ENCODE measurements at places on chromosomes 16 and 17. TPM values are rescaled to one million over a fixed set of nuclear protein-coding genes. Genes with fewer than 3 reads are reported as not detected.
A peak's percentile ranks its signal among the peaks of the same experiment; 100 is the strongest.

DLX3 gene
- not detected for total RNA-seq

CHRNE gene
- total RNA-seq, result 0.45 TPM

ABI3 gene
- total RNA-seq, result 19.8 TPM

SOCS1 gene
- 152 TPM for total RNA-seq

FBXO39 gene
- total RNA-seq, result not detected

HSD17B2 gene
- total RNA-seq, result not detected

NXN gene
- total RNA-seq, result 0.31 TPM

DNA sequence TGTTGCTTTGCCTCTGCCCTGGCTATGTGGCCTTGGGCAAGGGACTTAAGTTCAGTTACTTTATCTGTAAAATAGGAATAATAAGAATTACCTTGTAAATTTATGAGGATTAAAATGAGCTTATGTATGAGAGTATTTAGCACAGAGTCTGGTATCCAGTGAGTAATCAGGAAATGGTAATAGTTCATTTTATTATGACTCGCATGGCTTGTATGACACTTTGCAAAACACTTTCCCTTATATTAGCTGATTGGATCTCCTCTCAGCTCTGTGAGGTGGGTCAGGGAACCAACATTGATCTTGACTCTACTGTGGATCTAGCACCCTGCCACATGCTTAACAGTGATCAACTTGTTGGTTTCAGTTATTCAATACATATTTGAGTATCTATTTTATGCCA, 8.3 kb upstream of the CDH3 start:
- H3K4me1 ChIP-seq, result peaks cover 4% of the 10 kb centered on the region
- H3K27ac ChIP-seq, result no peak overlapping the region
- H3K27me3 ChIP-seq, result peaks cover 7% of the 10 kb centered on the region
- no peaks in the 10 kb centered on the region for H3K36me3 ChIP-seq
- DNase-seq, result no peak

GRCh38 chr17:1686086-1686485, 1.4 kb upstream of the PRPF8 start:
- DNase-seq, result no peak
- no peaks in the 10 kb centered on the region for H3K27me3 ChIP-seq
- H3K36me3 ChIP-seq, result peaks cover 30% of the 10 kb centered on the region
- no peak overlapping the region for H3K27ac ChIP-seq

GRCh38 chr17:6551356-6551755, 5.0 kb downstream of the PITPNM3 start:
- H3K27ac ChIP-seq, result no peak overlapping the region
- peaks cover 24% of the 10 kb centered on the region for H3K27me3 ChIP-seq
- H3K36me3 ChIP-seq, result no peaks in the 10 kb centered on the region
- DNase-seq, result no peak

DNA sequence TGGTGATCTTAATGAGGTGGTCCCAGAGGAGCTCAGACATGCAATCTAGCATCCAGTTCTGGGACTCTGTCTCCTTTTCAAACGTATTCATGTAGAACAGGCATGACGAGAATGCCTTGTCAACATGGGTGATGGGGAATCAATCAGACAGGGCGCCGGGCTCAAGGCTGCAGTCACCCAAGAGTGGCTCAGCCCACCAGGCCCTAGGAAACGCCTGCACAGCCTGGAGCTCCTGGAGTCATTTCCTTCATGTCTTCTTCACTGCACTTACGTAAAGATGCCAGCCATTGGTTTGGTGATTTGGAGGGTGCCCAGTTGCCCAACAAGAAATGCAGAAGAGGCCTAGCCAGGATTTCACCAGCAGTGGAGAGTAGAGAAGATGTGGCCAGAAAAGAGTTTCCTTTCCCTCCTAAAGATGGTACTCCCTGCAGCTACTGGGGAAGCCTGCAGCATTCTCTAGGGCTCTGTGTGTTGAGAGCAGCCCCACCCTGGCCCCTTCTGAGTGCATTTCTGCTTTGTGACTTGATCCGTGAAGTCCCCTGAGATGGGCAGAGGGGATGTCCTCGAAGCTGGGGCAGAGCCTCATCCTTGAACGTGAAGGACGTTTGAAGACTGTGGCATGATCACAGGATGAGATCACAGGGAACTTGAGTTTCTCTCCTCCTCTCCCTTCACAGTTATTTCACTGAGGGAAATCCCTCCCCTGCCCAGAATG, 24.0 kb upstream of the STH start:
- H3K27ac ChIP-seq, result no peak overlapping the region
- no peaks in the 10 kb centered on the region for H3K4me1 ChIP-seq
- H3K36me3 ChIP-seq, result no peaks in the 10 kb centered on the region
- peaks cover 2% of the 10 kb centered on the region for H3K27me3 ChIP-seq

DNA sequence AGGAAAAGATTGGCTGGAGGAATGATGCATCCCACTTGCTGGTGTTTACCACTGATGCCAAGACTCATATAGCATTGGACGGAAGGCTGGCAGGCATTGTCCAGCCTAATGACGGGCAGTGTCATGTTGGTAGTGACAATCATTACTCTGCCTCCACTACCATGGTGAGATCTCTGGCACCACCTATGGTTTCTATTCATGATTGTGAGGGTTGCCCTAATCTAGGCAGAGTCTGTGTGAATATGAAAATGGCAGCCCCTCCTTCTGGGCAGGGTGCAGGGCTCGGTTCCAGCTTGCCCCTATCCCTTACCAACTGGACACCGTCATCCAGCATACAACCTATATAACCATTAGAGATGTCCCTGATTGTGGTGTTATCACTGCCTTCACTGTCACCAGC, 33.4 kb downstream of the ITGB3 start:
- H3K27me3 ChIP-seq, result peaks cover 2% of the 10 kb centered on the region
- H3K36me3 ChIP-seq, result no peaks in the 10 kb centered on the region
- H3K4me3 ChIP-seq, result no peak overlapping the region
- no peak overlapping the region for H3K27ac ChIP-seq
- peaks cover 5% of the 10 kb centered on the region for H3K4me1 ChIP-seq

GRCh38 chr17:76528528-76529223, 8.8 kb downstream of the CYGB start:
- H3K4me1 ChIP-seq, result peaks cover 12% of the 10 kb centered on the region
- H3K27ac ChIP-seq, result no peak overlapping the region
- DNase-seq, result no peak
- no peaks in the 10 kb centered on the region for H3K36me3 ChIP-seq
- no peak overlapping the region for H3K4me3 ChIP-seq
- H3K27me3 ChIP-seq, result no peaks in the 10 kb centered on the region

GRCh38 chr17:78667741-78668640, 90.8 kb upstream of the DNAH17 start:
- H3K27ac ChIP-seq, result peak overlapping the region; percentile 29
- H3K36me3 ChIP-seq, result peaks cover 7% of the 10 kb centered on the region
- no peak overlapping the region for H3K4me3 ChIP-seq
- DNase-seq, result no peak
- H3K27me3 ChIP-seq, result no peaks in the 10 kb centered on the region
- H3K4me1 ChIP-seq, result peaks cover 32% of the 10 kb centered on the region

- DNase-seq, result no peak
- no peaks in the 10 kb centered on the region for H3K36me3 ChIP-seq
- H3K4me3 ChIP-seq, result no peak overlapping the region
- no peak overlapping the region for H3K27ac ChIP-seq
Measured at GRCh38 chr17:20159406-20160069, 150.4 kb downstream of the SPECC1 start.

- H3K36me3 ChIP-seq, result peaks cover 10% of the 10 kb centered on the region
- peaks cover 45% of the 10 kb centered on the region for H3K4me1 ChIP-seq
- H3K4me3 ChIP-seq, result peak within 1 kb of the TSS; percentile 91
- H3K27me3 ChIP-seq, result peaks cover under 1% of the 10 kb centered on the region
- peak within 1 kb of the TSS; percentile 96 for H3K27ac ChIP-seq
Measured at GRCh38 chr16:3023669-3024478, at the start of the genes HCFC1R1 and THOC6. Gene HCFC1R1, minus strand, starts transcription at chr16:3023942. Its CDS starts 1 bp downstream, at chr16:3023941. Gene THOC6, plus strand, starts transcription at chr16:3024035. Its CDS starts 292 bp downstream, at chr16:3024327.

GRCh38 chr17:17691468-17692263, 10.4 kb downstream of the RAI1 start:
- no peaks in the 10 kb centered on the region for H3K27me3 ChIP-seq
- H3K4me3 ChIP-seq, result no peak overlapping the region
- H3K27ac ChIP-seq, result peak overlapping the region; percentile 49
- H3K4me1 ChIP-seq, result peaks cover 50% of the 10 kb centered on the region
- H3K36me3 ChIP-seq, result no peaks in the 10 kb centered on the region
- peak; percentile 22 for DNase-seq

GRCh38 chr16:14172200-14172809, 101.2 kb downstream of the MRTFB start:
- H3K4me1 ChIP-seq, result peaks cover 2% of the 10 kb centered on the region
- no peak for DNase-seq
- no peak overlapping the region for H3K4me3 ChIP-seq
- no peak overlapping the region for H3K27ac ChIP-seq

DNA sequence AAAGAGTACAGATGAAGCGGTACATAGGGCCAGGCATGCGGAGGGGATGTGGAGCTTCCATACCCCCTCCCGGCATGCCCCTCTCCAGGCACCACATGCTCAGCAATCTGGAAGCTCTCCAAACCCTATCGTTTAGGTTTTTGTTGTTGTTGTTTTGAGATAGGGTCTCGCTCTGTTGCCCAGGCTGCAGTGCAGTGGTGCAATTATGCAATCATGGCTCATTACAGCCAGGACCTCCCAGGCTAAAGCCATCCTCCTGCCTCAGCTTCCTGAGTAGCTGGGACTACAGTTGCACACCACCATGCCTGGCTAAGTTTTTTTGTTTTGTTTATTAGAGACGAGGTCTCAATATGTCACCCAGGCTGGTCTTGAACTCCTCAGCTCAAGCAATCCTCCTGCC, 50.8 kb downstream of the WWOX start:
- H3K36me3 ChIP-seq, result peaks cover 5% of the 10 kb centered on the region
- DNase-seq, result no peak
- no peaks in the 10 kb centered on the region for H3K4me1 ChIP-seq
- H3K27ac ChIP-seq, result no peak overlapping the region
- H3K27me3 ChIP-seq, result no peaks in the 10 kb centered on the region

- H3K4me3 ChIP-seq, result no peak overlapping the region
- DNase-seq, result peak; percentile 74
- peaks cover 10% of the 10 kb centered on the region for H3K4me1 ChIP-seq
- no peak overlapping the region for H3K27ac ChIP-seq
Measured at GRCh38 chr17:7589204-7589868, 558 bp downstream of the SOX15 start.

DNA sequence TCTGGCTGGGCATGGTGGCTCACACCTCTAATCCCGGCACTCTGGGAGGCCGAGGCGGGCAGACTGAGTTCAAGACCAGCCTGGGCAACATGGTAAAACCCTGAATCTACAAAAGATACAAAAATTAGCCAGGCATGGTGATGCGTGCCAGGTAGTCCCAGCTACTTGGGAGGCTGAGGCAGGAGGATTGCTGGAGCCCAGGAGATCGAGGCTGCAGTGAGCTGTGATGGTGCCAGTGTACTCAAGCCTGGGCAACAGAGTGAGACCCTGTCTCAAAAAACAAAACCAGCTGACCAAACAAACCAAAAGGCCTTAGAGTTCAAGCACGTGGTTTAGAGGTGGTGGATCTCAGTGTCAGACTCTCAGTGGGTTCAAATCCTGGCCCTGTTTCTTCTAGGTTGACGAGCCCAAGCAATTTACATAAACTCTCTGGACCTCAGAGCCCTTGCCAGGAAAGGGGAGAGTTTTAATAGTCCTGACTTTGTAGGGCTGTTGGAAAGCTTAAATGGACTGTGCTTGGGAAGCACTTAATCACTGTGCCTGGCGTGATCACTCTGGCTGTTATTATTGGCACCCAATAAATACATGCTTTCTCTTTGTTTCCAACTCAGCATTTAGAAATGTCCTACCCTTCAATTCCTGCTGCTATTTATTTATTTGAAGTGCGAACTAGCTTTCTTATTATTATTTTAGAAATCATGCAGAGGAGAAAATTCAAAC, 44.7 kb downstream of the ABCC1 start:
- H3K4me1 ChIP-seq, result peaks cover 41% of the 10 kb centered on the region
- H3K27ac ChIP-seq, result no peak overlapping the region
- no peaks in the 10 kb centered on the region for H3K27me3 ChIP-seq
- H3K4me3 ChIP-seq, result no peak overlapping the region
- peaks cover 15% of the 10 kb centered on the region for H3K36me3 ChIP-seq

DNA sequence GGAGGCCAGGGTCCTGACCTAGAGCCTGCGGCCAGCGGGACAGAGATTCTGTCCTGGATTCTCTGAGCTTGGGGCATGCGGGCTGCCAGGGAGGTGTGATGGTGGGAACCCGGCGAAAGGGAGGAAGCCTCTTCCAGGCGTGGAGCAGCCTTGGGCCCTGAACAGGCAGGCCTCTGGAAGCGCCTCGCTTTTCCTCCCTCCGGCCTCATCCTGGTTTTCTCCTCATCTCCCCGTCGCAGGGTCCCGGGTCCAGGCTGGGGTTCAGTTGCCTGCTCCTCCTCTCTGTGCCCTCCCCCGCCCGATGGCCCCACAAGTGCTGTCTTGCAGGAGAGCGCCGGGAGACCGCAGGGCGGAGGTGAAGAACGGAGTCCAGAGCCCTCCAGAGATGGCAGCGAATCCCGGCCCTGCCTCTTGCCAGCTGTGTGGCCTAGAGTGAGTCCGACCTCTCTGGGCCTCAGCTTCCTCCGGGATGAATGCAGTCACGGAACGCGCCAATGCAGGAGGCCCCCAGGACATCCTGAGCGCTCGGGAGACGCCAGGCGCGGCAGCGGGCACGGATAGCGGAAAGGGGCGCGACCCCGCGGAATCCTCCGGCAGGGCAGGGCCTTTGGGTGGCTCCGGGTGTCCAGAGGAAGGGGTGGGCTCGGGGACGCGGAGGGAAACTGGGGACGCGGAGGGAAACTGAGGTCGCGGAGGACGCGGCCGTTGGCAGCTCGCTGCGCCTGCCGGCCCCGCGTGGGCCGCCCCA, 553 bp upstream of the RAB11FIP4 start:
- no peaks in the 10 kb centered on the region for H3K4me1 ChIP-seq
- peaks cover 42% of the 10 kb centered on the region for H3K27me3 ChIP-seq
- DNase-seq, result peak; percentile 8
- H3K36me3 ChIP-seq, result no peaks in the 10 kb centered on the region
- H3K4me3 ChIP-seq, result peak overlapping the region; percentile 66

GRCh38 chr16:78122774-78123315, 23.4 kb downstream of the WWOX start:
- H3K4me1 ChIP-seq, result peaks cover 7% of the 10 kb centered on the region
- peaks cover 5% of the 10 kb centered on the region for H3K36me3 ChIP-seq
- no peaks in the 10 kb centered on the region for H3K27me3 ChIP-seq
- peak overlapping the region; percentile 31 for H3K4me3 ChIP-seq
- DNase-seq, result peak; percentile 28

DNA sequence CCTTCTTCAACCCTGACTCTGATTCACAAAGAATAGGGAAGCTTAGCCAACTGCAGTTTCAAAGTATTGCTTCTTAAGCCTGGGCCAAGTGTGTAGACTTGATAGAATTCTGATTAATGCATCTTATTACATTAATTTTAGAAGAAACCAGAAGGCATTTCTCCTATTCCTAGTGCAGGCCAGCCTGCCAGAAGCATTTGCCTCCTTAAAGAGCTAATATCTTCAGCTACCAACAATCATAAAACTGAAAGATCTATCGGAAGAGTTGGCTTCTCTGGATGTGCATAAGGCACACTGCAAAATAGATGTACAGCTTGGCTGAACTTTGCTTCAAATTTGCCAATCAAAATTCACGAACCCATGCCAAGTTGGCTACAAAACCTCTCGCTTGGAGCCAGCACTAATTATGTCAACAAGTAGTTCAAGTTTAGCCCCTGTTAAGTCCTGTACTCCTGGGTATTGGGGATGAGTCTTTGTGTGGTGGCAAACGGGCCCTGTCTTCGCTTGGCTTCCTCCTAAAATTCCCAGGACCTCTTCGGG, 717.8 kb downstream of the WWOX start:
- no peaks in the 10 kb centered on the region for H3K36me3 ChIP-seq
- H3K27ac ChIP-seq, result no peak overlapping the region
- H3K27me3 ChIP-seq, result no peaks in the 10 kb centered on the region
- H3K4me3 ChIP-seq, result no peak overlapping the region
- no peak for DNase-seq
